ENCODE measurements at places on chromosomes 2 and 18.

- DNase-seq, result no peak
Measured at GRCh38 chr2:69890881-69891280, 2.9 kb upstream of the SNRNP27 start.

GRCh38 chr2:235960011-235960715, 208.0 kb downstream of the GBX2 start:
- no peak for DNase-seq

DNA sequence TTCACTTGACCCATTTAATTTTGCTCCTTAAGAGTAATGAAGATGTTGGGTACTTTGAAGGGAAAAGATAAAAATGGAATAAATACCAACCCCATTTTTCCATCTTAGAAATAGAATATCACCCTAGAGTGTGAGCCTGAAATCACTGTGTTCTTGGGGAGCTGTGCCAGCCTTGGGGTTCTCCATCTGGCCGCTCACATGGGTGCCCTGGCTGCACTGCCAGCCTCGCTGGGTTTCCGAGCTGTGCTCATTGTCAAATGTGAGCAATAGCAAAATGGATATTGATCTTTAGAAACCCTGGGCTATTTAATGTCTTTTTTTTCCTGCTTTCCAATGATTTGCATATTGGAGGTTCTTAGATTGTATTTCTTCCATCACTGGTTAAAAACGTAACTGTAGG, 9.3 kb downstream of the APCDD1 start:
- no peak for DNase-seq

- no peak for DNase-seq
Measured at GRCh38 chr2:32136097-32136496, 29.6 kb upstream of the SLC30A6 start.

DNA sequence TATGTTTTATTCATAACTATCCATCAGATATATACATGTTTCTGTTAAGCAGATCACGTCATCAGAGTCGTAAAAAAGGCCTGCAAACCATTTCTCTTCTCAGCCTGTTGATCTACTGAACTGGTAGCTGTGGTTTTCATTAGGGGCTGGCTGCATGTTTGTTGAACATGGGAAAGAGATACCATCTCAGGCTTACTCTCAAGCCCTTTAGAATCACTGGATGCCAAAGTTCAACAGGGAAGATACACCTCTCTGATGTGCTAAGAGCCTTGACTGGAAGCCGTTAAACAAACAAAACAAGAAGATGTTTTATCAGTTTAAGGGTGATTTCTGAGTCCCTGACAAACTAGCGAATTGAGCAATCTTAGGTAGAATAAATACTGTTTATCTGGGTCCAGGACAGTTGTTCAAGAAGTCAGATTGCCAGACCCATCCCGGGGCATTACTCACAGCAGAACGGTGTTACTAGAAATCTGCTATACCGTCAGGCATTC, 94.5 kb upstream of the LMAN1 start:
- no peak for DNase-seq

DNA sequence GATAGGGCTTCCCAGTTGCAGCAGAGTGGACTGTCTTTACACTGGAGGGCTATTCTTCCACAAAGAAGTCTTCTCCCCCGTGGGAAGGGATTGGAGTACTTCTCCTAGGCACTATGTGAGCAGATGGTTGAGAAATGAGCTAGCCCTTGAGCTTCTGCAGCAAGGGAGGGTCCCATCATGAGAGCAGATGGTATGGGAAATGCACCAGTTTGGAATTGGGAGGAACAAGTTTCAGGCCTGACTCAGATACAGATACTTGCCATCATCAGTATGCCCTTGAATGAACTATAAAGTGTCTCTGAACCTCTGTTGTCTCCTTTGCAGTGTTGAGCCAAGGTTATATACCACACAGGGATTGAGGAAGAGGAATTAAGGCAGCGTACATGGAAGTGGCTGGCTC, 757.4 kb downstream of the RNF144A start:
- DNase-seq, result no peak

DNA sequence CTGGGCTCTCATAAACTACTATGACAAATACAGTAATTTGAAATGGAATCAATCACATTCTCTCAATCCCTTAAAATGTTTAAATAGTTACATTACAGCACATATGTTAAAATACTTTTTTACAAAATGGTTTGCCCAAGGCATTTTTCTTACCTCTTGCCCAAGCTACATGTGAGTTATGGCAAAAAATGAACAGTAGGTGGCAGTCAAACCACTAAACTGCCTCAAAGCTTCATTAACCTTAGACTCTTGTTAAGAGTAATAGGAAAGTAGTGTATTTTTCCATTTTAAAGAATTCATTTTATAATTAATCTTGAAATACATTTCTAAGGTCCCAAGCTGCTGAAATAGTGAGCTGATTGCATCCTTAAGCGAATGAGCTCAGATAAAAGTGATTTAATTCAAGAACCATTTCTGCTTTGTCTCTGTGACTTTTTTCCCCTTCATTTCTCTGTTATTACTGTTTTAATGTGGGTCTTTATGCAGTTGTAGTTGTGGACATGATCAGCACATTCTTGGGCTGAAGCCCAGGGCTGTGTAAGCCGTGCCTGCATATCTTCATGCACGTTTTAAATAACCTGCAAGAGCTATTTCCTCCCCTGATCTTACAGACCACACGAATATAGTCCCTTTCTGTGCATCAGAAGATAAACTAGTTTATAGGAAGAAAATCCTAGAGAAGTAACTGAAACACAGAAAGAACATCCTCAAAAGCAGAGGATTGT, 311.8 kb downstream of the LNPK start:
- no peak for DNase-seq

- no peak for DNase-seq
Measured at GRCh38 chr2:156346731-156347130, 14.2 kb upstream of the NR4A2 start.

DNA sequence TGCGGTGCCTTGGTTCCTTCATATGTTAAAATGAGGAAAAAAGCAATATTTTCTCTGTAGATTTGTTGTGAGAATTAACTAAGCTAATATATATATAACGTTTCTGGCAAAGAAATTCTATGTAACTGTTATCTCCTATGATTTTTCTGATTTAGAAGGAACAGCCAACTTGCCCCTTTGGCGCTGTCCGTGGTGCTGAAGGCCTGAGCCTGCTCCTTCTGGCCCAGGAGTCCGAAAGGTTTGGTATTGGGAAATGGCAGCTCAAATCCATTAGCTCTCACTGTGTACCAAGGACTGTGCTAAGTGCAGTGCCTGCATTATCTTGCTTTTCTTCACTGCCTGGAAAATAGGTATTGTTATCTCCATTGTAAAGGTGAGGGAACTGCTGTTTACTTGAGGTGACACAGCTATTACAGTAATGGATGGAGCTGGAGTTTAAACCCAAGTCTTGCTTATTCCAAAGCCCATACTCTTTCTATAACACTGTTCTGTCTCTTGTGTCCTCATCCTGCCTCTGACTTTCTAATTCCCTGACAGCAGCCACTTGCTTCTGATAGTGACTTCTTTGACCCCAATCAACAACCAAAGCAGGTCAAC, 52.2 kb downstream of the C1QL2 start:
- DNase-seq, result no peak

- no peak for DNase-seq
Measured at GRCh38 chr2:12637754-12638153, 79.0 kb upstream of the TRIB2 start.
